ENCODE measurements at places on chromosomes 7 and 10.
A peak's percentile ranks its signal among the peaks of the same experiment; 100 is the strongest.

DNA sequence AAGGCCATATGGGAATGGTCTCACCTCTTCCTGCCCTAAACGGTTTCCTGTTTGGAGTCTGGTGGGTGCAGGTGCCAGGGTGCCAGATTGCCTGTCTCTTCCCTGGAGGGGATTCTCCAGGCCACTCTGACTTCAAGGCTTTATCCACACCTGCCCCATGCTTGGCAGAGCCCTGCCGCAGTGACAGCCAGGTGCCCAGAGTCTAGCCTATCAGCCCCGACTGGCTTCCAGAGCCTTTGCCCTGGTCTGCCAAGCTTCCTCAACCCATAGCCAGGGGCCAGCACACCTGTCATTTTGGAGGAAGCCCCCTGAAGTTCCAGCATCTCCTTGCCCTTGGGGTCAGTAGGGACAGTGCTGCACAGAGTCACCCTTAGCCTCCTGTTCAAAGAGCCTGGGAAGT, 21.6 kb downstream of the TBATA start:
- no peak for DNase-seq

DNA sequence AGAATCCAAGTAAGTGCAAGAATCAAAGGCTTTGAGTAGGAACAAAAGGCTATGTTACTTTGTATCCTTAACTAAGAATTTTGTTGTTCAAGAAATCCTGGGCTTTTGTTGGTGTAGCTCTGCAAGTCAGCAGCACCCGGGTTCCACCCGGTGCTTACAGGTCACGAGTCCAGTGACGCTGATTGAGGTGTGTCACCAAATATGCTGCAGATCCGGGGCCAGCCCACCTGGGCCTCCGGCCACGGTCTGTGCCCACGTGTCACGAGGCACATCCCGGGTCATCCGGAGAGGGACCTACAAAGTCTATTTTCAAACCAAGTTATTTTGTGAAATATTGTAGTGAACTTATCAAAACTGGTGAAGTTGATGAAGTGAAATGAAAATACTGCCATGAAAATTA, 103.1 kb downstream of the MGMT start:
- no peak for DNase-seq

DNA sequence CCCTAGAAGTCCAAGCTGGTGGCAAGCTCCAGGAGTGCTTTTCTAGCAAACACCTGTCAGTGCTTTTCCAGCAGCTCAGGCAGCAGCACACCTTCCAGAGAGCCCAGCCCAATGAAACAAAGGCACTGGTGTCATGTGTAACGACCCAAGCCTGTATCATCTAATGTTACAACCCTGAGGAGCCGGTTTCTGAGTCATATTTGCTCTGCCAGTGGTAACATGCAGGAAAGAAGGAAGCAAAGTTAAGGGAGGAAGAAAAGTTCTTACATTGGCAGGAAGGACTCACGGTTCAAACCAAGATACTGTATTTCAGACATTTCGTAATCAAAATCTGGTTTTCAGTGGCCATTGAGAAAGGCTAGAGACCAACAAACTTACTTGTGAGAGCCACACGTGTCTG, at the start of gene ANKRD22:
ANKRD22 (minus strand) TSS at position 139 of the 400 bp plus-strand sequence. CDS start 237 bp downstream, outside the sequence.
- DNase-seq: peak; percentile 39

DNA sequence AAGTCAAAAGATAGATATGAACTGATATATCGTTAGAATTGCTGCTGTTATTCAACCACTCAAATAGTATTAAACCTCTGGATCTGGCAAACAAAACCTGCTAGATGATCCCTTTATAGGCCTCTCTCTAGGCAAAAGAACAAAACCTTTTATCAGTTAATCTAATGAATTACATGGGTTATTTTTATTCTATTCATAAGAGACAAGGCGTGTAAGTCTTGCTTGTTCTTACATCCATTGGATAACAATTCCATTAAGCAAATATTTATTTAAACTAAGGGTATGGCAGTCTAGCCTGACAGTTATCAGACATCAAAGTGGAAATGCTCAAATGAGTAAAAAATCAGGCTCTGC, 16.6 kb upstream of the ADRB1 start:
- DNase-seq: no peak

GRCh38 chr10:87837445-87837844, 19.4 kb upstream of the ATAD1 start:
- DNase-seq: no peak
